ENCODE measurements at places on chromosomes 6 and 20.

GRCh38 chr6:100289285-100289684, 175.4 kb downstream of the SIM1 start:
- DNase-seq = no peak

DNA sequence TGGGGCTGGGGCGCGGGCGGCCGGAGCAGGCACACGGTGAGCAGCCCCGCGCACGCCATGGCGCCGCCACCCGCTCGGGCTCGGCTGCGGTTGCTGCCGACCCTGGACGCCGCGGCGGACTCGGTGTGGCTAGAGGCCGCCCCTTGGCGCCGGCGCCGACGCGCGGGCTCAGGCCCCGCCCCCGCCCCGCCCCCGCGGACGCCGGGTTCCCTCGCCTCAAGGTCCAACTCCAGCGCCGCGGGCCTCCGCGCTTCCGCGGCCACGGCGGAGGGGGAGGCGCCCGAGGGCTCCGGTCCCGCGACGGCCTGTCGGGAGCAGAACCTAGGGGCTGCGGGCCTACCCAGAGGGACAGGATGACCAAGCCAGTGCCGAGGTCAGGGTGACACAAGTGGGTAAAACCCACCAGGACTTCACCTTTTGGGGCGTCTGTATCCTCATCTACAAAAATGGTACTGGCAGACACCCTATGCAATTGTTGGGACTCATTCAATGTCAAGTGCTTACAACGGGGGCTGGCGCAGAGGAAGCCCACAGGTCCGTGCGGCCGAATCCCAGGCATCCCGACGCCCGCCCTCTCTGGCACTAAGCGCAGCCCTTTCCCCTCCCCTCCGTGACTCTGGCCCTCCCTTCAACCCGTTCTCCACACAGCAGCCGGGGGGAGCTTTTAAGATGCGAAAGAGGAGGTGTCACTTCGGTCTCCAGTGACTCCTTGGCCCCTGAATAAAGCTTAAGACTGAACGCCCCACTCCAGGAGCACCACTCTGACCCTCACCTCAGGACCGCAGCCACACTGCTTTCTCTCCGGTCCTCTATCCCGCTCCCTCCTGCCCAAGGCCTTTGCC, at the start of gene NECAB3:
Gene NECAB3 (minus strand): TSS at position 135 of the 842 bp plus-strand sequence. CDS start 76 bp downstream, at position 59.
- DNase-seq = no peak

DNA sequence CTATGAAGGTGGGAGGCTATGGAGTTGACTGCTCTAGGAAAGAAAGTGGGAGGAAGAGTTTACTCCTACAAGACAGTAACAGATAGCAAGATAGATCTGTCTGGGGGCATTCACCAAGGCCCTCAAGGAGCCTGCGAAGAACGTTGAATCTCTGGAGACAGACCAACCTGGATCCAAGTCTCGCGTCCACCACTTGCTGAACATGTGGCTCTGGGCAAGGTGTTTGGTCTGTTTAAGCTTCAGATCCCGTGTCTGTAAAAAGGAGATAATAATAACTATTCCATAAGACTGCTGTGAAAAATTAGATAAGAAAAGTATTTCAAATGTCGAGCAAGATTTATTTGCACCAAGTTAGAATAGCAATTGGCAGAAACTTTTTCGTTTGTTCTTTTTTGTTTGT, 8.1 kb upstream of the EEF1A1 start:
- no peak for DNase-seq

GRCh38 chr20:4545526-4545925, 176.2 kb upstream of the PRND start:
- DNase-seq = no peak

DNA sequence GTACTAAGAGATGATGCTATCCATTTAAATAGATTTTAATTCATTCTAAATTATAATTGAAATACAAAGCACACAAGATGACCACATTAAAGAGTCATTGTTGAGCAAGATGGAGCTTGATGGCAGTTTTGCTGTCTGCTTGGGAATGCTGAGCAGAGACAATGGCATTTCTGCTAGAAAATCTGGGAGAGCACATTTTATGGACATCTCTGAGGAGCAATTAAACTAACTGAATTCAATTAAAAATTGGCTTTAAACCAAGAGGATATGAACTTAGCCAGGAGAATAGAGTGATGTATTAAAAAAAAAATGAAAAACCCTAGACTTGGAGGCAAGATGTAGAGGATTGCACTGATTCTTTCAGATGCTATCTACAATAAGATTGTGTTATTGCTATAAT, 19.1 kb upstream of the ADGRB3 start:
- DNase-seq = no peak

GRCh38 chr6:151807513-151808370, at the start of gene ESR1:
Gene ESR1 (plus strand): TSS chr6:151807682. CDS start chr6:151807913, 231 bp downstream.
- DNase-seq = no peak

- no peak for DNase-seq
Observed at GRCh38 chr20:15396900-15397299, 1059.5 kb upstream of the FLRT3 start.

GRCh38 chr20:54133434-54134427, 40.1 kb downstream of the CYP24A1 start:
- DNase-seq = no peak

DNA sequence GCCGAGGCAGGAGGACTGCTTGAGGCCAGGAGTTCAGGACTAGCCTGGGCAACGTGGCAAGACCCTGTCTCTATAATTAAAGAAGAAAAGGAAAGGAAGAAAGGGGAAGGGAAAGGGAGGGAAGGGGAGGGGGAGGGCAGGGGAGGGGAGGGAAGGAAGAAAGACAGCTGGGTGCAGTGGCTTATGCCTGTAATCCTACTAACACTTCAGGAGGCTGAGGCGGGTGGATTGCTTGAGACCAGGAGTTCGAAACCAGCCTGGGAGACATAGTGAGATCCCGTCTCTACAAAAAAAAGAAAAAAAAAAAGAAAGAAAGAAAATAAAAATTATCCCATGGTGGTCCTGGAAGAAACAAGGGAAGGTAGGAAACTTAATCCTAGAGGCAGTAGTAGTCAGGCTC, 33.5 kb downstream of the BCL2L1 start:
- DNase-seq = no peak

DNA sequence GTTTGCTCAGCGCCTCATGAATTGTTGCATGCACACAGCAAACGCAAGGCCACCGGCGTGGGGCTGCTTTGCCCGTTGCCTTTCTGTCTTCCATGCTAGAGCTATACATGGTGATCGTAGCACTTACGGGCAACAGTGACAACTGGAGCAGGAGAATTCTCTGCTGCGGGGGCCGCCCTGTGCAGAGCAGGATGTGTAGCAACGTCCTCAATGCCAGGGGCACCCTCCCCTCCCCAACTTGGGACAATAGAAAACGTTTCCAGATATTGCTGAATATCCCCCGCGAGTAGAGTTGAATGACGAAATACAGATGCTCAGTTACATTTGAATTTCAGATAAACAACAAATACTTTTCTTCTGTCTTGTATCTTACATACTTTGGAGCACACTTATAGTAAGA, 198.7 kb downstream of the TFAP2C start:
- no peak for DNase-seq

GRCh38 chr6:116010790-116011401, 49.8 kb downstream of the FRK start:
- peak; percentile 1 for DNase-seq

- no peak for DNase-seq
Observed at GRCh38 chr20:25273046-25273445, 25.2 kb downstream of the PYGB start.

DNA sequence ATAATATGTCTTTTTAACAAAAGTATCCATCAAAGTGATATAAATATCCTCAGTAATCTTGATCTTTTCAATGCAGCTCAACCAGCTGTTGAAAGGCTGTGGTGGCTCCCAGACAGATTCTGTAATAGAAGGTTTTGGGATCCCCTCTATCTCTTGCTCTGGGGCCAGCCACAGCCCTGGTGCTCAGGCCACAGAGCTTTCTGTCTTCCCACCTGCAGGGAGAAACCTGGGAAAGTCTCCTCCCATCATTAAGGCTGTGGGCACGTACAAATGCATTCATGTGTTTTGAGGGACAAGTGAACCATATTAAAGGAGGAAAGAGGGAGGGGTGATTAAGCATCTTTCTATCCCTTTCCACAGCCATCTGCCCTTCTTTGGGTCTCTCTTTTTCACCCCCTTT, 183.1 kb downstream of the PRDM13 start:
- DNase-seq = no peak

All from stimulated activated CD4-positive, alpha-beta T cell treated with anti-CD3 and anti-CD28 coated beads, TNF-alpha, amount 100 ng/mL, for 4 hours (primary cell).